Caco-2 (cell line): ENCODE measurements at places on chromosomes 16 and 17. TPM values are rescaled to one million over a fixed set of nuclear protein-coding genes. Genes with fewer than 3 reads are reported as not detected.
A peak's percentile ranks its signal among the peaks of the same experiment; 100 is the strongest.

DNA sequence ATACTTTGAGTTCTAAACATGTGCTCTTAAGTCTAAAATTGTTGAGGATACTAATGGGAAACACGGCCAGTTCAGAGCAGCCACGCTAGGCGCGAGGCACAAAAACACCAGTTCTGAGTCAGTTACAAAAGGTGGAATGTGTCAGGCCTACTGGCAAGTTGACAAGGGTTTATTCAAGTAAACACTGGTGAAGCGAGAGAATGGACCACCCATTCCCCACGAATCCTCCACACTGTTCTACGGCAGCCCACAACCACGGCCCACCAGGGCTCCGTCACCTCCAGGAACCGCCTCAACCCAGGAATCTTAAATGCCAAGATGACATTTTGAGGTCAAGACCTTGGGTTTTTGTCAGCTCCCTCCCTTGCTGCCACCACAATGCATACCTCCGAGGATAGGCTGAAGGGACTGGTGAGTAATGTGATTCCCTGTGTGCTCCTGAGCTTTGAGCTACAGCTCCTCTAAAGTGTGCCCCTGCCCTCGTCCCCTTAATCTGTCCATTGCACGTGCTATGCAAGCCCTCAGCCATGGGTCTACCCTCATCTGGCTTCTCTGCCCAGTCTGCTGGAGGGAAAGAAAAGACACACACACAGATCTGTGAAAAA, 28.5 kb upstream of the TRAP1 start:
- DNase-seq: no peak

GRCh38 chr16:86059253-86060171, 160.6 kb downstream of the IRF8 start:
- DNase-seq: peak; percentile 27

DNA sequence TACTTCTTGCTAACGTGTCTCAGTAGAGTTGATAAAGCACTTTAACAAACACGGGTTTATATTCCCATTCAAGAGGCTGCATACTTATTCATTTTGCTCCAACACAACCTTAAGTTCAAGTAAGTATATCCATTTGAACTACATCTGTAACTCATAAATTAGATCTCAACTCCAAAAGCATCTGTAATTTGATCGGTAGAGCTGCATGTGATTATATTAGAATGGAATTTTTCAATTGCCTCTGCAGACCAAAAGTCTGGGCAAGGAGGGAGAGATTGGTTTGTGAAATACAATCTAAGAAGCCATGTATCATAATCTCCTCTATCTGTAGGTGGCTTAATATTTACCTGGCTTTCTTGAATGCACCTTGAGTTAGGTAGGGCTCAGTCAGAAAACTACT, 371.0 kb downstream of the RBFOX1 start:
- DNase-seq: no peak

DNA sequence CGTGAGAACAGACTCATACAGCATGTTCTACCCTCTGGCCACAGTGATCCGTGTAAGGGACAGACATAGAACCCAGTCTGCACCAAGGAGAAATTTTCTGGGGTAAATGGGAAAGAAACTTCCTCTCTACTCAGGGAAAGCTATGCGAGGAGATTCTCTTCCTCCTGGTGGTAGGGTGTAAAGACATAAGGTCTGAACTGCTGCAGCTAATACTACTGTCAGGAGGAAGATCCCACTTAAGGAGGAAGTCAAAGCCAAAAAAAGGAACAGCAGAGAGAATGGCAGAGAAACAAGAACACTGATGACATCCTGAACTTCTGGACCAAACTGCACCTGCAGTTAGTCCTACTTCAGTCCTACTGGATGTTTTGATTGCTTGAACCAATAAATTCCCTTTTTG, 7.1 kb upstream of the TM4SF5 start:
- DNase-seq: no peak

- peak; percentile 41 for DNase-seq
Observed at GRCh38 chr16:49345829-49346228, 27.8 kb upstream of the C16orf78 start.

DNA sequence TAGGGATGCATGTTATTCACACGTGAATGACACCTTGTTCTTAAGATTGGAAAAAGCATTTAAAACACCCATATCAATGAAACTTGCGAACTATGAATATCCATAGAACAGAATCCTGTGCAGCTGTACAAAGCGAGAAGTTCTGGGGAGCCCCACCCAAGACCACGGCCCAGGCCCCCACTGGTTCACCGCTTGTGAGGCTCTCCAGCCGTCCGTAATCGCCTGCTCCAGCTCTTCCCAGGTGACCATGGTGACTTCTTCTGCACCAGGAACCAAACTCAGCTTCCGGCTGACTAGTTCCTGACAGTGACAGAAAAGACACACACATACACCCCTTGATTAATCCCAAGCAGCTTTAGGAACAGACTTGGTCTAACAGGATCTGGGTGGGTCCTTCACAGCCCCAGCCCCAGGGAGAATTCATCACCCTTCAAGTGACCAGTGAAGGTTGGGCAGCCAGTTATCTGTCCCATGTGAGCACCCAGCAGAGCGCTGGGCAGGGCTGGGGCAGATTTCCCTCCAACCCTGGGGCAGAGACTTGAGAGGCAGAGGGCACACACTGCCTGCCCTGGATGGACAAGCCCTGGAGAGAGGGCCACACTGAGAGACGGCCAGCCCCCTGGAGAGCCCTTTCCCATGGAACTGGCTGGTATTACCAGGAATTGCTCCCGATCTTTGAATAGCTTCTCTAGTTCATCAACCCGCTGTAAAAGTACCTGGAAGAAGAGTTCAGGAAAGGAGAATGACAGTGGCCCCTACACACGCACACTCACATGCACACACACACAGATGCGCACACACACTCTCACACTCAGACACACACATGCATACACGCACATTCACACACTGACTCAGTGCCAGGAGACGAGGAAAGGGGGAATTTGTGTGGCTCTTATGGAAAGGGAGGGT, 3.6 kb downstream of the QRICH2 start:
- no peak for DNase-seq

- DNase-seq: no peak
Observed at GRCh38 chr17:80885947-80886582, 105.6 kb upstream of the CHMP6 start.

GRCh38 chr17:7838090-7839075, 4.4 kb downstream of the KDM6B start:
- peak; percentile 55 for DNase-seq

DNA sequence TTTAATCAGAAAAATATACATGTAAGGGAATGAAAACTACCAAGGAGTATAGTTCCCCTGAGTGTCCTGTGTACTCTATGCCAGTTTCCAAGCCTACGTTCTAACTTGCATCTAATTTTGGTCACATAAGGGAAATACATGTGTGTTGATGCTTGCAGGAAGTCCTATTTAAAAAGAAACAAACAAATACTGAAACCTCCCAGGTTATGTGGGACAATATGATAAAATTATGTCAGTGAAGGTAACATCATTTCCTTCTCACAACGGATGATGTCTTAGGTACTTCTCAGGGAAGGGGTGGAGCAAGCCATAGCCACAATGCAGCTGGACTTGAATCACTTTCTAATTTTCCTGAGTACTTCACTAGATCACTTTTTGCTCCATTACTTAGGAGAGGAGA, 115.9 kb downstream of the ZFHX3 start:
- DNase-seq: no peak

GRCh38 chr16:26756633-26757032, 310.1 kb upstream of the C16orf82 start:
- DNase-seq: no peak

- DNase-seq: no peak
Observed at GRCh38 chr16:89147085-89147817, 24.3 kb upstream of the CDH15 start.

DNA sequence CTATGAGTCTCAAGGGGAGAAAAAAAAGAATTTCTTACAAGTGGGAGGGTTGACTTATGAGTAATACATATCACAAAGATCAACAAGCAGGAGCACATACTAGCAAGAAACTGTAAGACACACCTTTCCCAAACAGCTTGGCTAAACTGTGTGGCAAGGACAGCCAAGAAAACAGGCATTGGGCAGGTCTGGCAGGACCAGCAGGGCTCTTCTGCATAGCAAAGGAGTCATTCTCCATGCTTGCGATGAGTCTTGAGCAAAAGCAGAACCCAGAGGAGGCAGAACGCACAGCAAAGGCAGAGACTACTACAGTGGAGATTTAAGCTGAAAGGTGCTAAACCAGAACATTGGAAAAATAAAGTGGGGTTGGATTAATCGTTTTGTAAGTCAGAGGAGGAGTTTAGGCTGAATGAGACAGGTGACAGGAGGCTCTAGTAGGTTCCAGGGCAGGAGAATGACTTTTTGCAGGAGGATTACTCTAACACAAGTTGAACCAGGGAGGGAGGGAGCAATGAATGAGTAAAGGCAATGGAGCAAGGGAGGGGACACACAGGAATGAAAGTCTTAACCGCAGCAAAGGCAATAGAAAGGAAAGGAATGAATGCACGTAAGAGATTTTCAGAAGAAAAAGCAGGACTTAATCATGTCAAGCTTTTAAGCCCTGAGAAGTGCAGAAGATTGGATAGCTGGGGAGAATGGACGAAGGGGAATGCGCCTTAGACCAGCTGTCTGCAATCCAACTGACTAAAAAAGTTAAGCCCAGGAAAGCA, 2.7 kb downstream of the N4BP1 start:
- DNase-seq: no peak

GRCh38 chr17:76440751-76441362, 12.1 kb downstream of the UBE2O start:
- DNase-seq: no peak

DNA sequence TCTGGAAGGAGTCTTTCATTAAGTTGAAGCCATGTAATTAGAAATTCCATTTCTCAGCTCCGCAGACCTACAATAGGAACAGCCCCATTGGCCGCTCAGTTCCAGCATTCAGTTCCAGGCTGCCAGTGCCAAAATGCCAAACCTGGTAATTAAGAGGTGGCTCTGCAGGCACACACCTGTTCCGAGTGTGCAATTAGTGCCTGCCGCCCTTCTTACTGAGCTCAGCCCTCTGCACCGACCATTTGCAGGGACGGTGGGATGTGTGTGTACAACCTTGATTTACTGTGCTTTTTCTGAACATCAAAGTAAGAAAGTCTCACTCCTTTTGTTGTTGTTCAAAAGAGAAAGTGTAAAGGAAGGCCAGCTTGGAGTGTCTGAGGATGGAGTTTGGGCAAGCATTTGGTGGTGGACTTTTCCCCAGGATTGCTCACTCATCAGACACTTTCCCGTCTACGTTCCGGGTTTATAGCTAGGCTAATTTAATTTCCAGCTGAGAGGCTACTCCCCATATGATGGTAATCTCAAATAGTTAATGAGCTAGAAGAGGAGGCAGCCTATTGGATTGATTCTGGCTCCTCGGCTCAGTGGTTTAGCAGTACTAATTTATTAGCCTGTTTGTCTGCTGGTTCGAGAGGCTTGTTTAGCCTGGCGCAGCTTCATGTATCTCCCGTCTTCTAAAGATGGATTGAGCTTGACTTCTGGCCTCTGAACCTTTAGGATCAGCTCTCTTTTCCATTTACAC, 20.0 kb downstream of the HS3ST3B1 start:
- no peak for DNase-seq

DNA sequence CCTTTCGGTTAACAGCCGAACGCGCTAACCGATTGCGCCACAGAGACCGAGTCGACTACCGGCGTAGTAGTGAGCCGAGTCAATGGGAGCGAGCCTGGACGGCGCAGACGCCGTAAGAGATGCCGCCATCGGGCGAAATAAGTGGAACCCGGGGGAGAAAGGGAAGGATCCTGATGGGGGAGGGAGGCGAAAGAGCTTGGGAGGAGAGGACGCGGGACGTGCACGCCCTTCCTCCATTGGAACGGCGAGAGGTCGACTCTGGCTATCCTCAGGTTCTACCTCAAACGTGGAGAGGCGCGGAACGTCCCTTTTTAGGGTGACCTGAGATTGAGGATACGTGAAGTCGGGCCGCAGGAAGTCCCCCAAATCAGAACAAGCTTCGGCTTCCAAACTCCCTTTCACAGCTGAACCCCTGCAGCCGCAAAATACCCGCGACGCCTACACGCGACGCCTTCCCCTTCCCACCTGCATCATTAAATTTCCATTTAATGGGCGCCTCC, 683 bp upstream of the PSMB3 start:
- DNase-seq: peak; percentile 85

- peak; percentile 90 for DNase-seq
Observed at GRCh38 chr17:50209472-50210239, 8.2 kb upstream of the COL1A1 start.

- DNase-seq: no peak
Observed at GRCh38 chr16:86911437-86911958, 333.1 kb downstream of the FOXL1 start.

- no peak for DNase-seq
Observed at GRCh38 chr17:10657879-10658278, 770 bp upstream of the MYH3 start.

DNA sequence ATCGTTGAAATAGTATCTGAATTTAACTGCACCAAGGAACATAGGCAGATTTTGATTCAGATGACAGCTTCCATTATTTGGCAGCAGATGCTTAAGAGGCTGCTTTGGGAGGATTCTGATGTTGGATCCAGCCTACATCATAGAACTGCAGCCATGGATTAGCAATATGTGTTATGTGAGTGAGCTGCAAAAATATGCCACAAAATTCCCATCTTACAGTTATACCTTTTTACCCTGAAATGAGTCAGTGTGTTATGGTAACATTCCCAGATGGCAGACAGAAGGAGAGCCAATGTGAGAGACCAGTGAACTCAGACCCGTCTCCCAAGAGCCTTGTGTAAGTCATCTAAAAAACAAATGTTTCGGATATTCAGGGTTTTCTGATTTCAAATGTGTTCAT, 206.1 kb downstream of the CDH13 start:
- no peak for DNase-seq

GRCh38 chr16:29696881-29697331, 17.9 kb downstream of the QPRT start:
- no peak for DNase-seq

DNA sequence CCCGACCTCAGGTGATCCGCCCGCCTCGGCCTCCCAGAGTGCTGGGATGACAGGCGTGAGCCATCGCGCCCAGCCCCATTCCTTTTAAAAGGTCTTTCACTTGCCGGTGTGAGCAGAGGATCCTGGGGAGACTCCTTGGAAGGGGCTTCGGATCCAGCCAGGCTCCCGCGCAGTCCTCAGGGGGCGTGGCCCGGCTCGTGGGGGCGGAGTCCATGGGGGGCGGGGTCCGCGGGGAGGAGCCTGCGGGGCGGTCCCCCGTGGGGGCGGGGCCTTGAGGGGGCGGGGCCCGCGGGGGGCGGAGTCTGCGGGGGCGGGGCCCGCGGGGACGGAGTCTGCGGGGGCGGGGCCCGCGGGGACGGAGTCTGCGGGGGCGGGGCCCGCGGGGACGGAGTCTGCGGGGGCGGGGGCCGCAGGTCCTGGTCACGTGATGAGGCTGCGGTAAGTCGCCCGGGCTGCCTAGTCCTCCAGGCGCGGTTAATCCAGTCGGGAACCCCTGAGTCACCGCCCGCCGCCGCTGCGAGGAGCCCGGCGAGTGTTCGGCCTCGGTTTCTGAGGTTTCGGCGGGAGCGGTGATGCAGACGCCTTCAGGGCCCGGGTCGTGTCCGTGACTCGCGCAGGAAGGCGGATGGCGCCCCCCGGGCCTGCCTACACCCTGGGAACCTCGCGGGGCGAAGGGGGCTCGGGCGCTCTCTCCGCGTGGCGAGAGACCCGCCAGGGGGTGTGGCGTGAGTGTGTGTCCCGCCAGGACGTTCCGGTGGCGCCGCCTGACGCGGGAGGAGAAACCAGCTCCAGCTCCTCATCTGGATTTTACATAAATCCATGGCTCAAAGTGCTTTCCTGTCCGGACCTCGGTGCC, 23.6 kb upstream of the ABR start:
- no peak for DNase-seq

The C17orf78 gene
- not detected in 2 replicates for total RNA-seq

The SEPTIN1 gene
- total RNA-seq: 0.21 and 0.34 TPM in 2 replicates

The KCNAB3 gene
- total RNA-seq: 1.2 and 2.0 TPM in 2 replicates

The NACA2 gene
- not detected in 2 replicates for total RNA-seq

The LYRM1 gene
- total RNA-seq: 40.3 and 46.1 TPM in 2 replicates

The TSEN54 gene
- total RNA-seq: 71.3 and 74.5 TPM in 2 replicates

The PRDM7 gene
- total RNA-seq: not detected in 2 replicates
